Esophagus (tissue), 2 donors: ENCODE measurements at places on chromosomes 13 and 19. TPM values are rescaled to one million over a fixed set of nuclear protein-coding genes. Genes with fewer than 3 reads are reported as not detected.

Gene OR7C1
- 0.02 TPM for polyA plus RNA-seq

Gene OR4F17
- not detected for polyA plus RNA-seq

Gene ZIK1
- 1.3 TPM for polyA plus RNA-seq

Gene FBN3
- 0.02 TPM for polyA plus RNA-seq

Gene ACP5
- 33.9 TPM for polyA plus RNA-seq

Gene KCTD12
- polyA plus RNA-seq: 4.1 TPM

Gene SNRNP70
- polyA plus RNA-seq: 252 TPM

Gene TRAPPC6A
- polyA plus RNA-seq: 26.4 TPM

Gene C19orf33
- 1,919 TPM for polyA plus RNA-seq

Gene TNFSF13B
- 0.41 TPM for polyA plus RNA-seq

Gene KEAP1
- polyA plus RNA-seq: 54.2 TPM

Gene ZNF419
- 3.6 TPM for polyA plus RNA-seq

Gene PGLYRP1
- polyA plus RNA-seq: not detected

Gene EFNA2
- polyA plus RNA-seq: 0.39 TPM
